ENCODE measurements at places on chromosomes 11 and 22.

- peak; percentile 46 for DNase-seq
Measured at GRCh38 chr22:44667829-44668189, 34.2 kb upstream of the PRR5 start.

DNA sequence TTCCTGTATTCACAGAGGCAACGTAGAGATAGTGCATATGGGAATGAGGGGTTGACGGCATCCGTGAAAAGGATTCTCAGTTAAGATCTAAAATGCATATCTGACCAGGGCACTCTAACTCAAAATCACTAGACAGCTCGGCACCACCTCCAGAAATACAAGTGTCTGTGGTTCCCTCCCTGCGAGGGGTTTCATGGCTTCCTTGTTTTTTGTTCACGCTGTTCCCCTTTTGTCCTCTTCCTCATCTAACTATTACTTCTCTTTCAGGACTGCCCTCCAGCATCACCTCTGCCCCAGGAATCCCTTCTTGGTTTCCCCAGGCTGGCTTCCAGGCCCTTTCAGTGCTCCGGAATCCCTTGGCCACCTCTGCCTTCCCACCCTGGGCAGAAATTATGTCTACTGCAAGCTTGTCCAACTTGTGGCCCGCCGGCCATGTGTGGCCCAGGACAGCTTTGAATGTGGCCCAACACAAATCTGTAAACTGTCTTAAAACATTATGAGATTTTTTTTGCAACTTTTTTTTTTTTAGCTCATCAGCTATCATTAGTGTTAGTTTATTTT, 159.9 kb downstream of the FBXO7 start:
- no peak for DNase-seq

DNA sequence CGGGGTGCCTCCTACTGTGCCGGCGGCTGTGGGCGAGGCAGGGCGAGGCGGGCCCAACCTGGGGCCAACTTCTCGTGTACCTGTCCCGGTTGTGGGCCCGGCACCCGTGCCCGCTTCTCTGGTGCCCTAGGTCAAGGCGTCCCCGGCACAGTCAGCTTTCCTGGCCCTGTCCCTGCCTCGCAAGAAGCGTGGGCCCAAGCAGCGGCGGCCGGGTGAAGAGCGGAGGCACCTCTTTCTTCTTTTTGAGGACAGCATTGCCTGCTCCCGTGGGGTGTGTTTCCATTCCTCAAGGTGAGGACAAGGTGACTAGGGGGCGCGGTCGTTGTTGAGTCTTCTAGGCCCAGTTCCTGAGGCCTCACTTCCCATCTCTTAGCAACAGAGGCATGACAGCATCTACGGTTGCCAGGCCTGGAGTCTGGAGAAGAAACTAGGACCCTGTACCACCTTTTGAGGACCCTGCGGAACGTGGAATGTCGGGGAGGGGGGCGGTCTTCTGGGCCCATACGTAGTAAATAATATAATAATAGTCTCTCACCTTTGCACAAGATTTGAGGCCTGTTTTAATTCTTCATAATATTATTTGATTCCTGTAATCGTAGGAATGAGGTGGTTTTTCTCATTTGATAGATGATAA, 418 bp downstream of the ACO2 start:
- DNase-seq, result no peak

GRCh38 chr11:2130881-2131352, 8.3 kb downstream of the IGF2 start:
- no peak for DNase-seq

DNA sequence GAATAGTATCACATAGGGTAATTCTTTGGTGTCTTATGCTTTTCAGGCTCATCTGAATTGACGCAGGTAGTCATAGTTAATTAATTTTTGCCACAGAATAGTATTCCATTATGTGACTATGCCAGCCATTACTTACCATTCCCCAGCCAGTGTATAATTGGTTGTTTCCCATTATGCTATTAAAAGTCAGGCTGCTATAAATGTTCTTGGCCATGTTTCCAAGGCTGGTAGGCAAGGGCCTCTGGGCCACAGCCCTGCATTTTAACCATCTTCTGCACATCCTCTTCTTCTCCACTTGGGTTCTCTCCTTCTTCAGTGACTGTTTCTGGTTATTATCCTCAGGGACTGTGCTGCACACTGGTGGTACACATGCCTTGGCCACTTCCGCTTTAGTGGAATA, 190.9 kb downstream of the ADAMTS15 start:
- no peak for DNase-seq

- no peak for DNase-seq
Measured at GRCh38 chr11:128884054-128884453, 7.1 kb upstream of the KCNJ5 start.

DNA sequence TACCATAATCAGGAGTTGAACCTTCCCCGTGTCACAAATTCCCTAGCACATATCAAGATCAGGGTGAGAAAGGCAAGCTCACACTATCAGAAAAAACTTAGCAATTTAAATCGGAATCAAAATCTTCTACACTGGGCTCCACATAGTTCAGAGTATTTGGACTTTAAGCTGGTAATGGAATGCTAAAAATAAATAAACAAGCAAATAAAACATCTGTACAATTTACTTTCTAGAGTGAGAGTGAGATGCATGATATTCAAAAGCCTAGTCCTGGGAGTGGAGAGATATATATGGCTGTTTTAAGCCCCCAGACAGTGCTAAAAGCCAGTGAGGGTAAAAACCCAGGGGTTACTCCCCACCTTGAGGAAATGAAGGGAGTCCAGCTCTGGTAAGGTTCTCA, 380.6 kb downstream of the SOX6 start:
- DNase-seq, result no peak

- no peak for DNase-seq
Measured at GRCh38 chr11:83259559-83259958, 26.6 kb downstream of the CCDC90B start.

- no peak for DNase-seq
Measured at GRCh38 chr22:49786976-49787706, 40.5 kb downstream of the BRD1 start.

DNA sequence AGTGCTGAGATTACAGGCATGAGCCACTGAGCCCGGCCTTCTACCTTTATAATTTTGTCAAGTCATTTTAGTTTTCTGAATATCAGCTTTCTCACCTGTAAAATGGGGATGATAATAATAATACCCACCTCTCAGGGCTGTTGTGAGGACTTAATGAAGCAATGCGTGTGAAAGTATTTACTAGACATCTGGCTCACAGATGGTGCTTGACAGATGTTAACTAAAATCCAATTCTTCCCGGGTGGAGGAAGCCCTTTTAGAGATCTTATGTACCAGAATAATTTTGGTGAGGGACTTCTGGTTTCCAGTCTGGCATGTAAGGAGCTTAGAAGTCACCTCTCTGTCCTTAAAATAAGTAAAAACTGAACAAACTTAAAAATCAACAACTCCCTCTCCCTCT, 43.7 kb upstream of the NUP160 start:
- DNase-seq, result no peak

- no peak for DNase-seq
Measured at GRCh38 chr22:42066126-42066761, 4.4 kb downstream of the NAGA start.

GRCh38 chr22:31230155-31230870, 18.2 kb downstream of the LIMK2 start:
- DNase-seq, result no peak

GRCh38 chr11:74072721-74073120, 63.8 kb upstream of the UCP3 start:
- no peak for DNase-seq

- DNase-seq, result no peak
Measured at GRCh38 chr22:19998991-19999820, 17.4 kb downstream of the ARVCF start.

- DNase-seq, result no peak
Measured at GRCh38 chr22:17476838-17477237, 86.5 kb upstream of the SLC25A18 start.

DNA sequence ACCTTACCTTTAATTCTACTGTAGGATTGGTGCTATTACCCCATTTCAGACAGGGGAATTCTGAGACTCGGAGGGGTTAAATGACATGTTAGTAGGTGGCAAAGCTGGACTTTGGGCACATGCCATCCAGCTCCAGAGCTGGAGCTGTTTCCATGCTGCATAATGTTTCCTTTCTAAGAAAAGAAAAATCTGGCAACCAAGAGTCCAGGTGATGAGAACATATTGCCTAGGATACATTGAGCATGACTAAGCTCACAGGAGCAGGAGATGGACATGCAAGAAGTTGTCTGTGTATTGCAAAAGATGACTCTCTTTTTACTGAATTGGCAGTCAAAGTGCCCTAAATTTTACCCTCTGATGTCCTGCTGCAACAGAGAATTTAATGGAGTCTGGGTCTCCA, 150.8 kb upstream of the SYT13 start:
- no peak for DNase-seq

GRCh38 chr11:75981546-75981945, 166.5 kb downstream of the UVRAG start:
- no peak for DNase-seq

GRCh38 chr11:31690041-31690440, 121.1 kb downstream of the PAX6 start:
- no peak for DNase-seq

- no peak for DNase-seq
Measured at GRCh38 chr22:22395245-22395644, 113.3 kb downstream of the ZNF280B start.

GRCh38 chr11:2377511-2378443, 667 bp downstream of the CD81 start:
- peak; percentile 33 for DNase-seq

- no peak for DNase-seq
Measured at GRCh38 chr11:110311783-110312579, 15.6 kb upstream of the RDX start.

DNA sequence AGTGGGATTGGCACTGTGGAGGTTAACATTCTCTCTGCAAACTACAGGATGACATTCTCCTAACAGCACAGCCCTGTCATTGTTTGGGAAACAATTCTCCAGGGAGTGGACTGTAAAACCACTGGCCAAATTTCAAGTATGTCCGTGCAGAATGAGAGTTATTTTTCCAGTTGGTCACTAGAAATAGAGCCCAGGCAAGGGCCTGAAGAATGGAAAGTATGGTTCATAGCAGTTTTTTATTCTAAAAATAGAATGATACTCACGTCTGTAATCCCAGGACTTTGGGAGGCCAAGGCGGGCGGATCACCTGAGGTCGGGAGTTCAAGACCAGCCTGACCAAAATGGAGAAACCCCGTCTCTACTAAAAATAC, 39.0 kb upstream of the CD44 start:
- no peak for DNase-seq

GRCh38 chr11:110818032-110818687, 105.9 kb upstream of the ARHGAP20 start:
- DNase-seq, result no peak

GRCh38 chr11:113199866-113200265, 114.5 kb upstream of the TTC12 start:
- DNase-seq, result no peak

GRCh38 chr11:41309716-41310115, 149.7 kb downstream of the LRRC4C start:
- no peak for DNase-seq

- no peak for DNase-seq
Measured at GRCh38 chr22:29450222-29450621, 11.8 kb downstream of the RFPL1 start.

GRCh38 chr11:60918251-60918938, 4.4 kb downstream of the TMEM109 start:
- DNase-seq, result no peak

GRCh38 chr11:13874597-13874996, 87.9 kb upstream of the SPON1 start:
- no peak for DNase-seq

DNA sequence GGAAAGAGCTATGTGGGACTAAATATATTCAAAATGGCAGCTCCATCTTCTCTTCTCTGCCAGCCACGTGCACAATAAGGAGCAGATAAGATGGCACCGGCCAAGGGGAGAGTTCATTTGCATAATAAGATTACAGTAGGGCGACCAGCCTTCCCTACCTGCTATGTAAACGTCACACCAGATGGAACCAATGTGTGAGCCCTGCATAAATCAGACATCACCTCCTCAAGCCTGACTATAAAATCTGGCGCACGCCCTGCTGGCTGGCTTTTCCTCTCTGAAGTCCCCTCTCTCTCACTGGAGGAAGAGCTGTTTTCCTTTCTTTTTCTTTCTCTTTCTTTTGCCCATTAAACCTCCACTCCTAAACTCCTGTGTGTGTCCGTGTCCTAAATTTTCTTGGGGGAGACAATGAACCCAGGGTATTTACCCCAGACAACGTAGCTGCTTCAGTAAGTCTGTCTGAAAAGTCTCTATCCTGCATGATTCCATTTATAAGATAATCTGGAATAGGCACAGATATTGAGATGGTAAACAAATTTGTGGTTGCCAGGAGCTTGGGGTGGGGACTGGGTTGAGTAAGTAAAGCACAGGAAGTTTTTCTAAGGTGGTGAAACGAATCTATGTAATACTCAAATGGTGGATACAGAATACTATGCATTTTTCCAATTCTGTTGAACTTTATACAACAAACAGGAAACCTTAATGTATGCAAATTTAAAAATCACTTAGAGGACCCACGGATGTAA, 670.0 kb upstream of the KIRREL3 start:
- DNase-seq, result no peak

- DNase-seq, result no peak
Measured at GRCh38 chr11:107282195-107282594, 175.4 kb downstream of the CWF19L2 start.

GRCh38 chr11:34747251-34747650, 126.4 kb downstream of the EHF start:
- DNase-seq, result no peak
